ENCODE measurements at places on chromosomes 2 and 18.

GRCh38 chr18:57910817-57911216 lies 107.7 kb upstream of the ATP8B1 start:
- DNase-seq, result peak; percentile 45

GRCh38 chr2:12097859-12098258 lies 351.4 kb downstream of the LPIN1 start:
- DNase-seq, result no peak

- no peak for DNase-seq
These were observed 172.9 kb upstream of the SIX3 start for GRCh38 chr2:44768438-44769236.

DNA sequence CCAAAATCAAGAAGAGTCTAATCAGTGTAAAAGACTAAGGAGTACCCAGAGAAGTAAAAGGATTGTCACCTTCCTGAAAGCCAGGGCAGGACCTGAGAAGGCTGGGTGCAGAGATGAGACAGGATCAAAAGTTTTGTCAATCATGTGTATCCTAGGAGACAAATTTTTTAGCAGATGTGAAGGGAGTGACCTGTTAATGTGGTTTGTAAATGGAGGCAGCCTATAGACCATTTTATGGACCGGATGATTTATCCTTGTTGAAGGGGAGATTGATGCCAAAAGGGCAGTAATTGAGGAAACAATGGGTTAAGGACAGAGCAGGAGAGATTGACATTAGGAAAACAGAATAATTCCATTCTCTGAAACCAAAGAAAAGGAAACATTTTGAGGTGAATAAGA lies 813 bp downstream of the NDC80 start:
- DNase-seq, result no peak

DNA sequence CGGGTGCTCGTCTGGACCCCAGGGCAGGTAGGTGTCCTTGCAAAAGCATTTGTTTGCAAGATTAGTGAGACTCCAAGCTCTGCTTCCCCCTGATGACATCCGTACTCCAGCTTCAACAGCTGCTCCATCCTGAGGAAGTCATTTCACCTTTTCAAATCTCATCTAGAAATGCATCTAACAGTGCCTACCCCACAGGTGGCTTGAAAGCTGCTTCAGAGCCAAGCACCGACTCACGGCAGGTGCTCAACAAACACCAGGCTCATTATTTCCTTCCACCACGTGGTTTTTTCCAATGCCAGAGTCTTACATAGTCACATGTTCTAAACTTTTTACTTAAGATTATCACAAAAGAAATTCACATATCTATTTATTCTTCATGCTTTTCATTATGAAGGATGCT lies 31.9 kb downstream of the CNGA3 start:
- no peak for DNase-seq

DNA sequence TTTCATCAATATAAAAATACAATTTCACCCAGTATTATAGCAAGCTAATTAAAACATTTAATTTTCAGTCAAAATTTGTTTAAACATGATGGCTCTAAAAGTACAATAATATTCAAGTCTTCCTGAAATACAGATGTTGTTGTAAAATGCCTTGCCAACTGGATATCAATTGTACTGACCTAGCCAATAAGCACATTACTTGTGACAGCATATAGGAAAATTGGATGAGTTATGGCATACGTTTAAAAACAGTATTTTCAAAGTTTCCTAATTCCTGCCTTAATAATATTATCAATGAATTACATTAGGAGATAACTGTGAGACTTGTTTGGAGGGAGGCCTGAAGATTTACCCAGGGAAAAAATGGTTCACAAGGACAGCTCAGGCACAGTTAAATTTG lies 336.9 kb upstream of the CDH20 start:
- DNase-seq, result no peak

- no peak for DNase-seq
These were observed 28.6 kb downstream of the ITM2C start for GRCh38 chr2:230893338-230893737.

DNA sequence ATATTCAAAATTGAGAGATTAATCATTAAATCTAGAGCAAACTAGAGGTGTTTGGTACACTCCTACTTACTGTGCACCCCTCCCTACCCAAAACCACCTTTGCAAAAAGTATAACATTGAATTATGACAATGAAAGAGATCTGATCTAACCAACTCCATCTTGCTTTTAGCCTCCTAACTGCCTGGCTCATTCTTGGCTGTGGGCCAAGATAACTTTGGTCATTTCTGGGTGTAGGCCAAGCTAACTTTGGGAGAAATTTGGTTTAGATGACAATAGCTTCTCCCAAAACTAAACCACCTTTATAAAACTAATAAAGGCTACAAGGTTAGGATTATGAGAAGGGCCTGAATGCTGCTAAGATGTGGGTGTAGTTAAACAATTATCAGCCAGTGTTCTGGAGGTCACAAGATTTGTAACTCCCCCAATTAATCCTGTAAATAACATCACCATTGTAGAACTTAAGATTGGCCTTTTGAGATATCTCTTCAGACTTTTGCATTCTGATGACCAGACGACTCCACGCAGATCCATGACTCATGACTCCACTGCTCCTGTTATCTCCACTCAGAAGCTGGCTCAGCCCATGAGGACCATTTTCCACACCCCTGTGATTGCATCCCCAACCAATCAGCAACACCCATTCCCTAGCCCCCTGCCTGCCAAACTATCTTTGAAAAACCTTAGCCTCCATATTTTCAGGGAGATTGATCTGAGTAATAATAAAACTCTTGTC lies 160.2 kb downstream of the FBXO15 start:
- no peak for DNase-seq

DNA sequence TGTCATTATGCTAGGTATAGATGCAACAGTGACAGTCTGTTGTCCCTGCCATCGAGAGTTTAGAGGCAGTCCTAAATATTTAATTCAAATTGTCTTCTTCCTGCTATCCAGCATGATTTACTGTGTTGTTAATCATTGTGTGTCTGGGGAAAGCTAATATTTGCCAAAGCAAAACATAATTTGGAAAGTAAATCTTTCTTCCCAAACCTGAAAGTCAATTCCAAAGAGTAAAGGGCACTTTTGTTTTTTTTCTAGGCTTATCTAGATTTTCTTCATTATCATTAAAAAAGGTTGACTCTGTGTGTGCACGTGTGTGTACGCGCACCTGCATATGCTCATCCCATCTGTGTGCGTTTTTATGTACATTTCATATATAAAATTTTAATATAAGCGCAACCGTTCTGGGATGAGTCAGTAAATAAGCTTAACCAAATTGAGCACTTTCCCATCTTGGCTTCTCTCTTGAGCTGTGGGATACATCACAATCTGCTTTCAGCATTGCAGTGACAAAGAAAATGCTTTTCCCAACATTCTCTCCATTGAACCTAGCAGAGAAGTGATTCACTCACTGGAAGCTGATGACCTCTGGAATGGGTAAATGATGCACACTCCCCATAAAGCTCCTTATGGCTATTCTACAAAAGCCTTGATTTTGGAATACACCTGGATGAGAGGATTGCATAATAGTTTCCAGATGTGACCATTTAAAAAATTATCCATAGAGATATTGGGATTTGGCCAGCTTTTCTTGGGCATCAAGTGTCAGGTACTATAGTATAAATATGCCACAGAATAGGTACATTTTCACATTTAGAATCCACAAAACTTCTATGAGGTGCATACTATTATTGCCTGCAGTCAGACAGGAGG lies 488.4 kb downstream of the ADCYAP1 start:
- DNase-seq, result no peak

DNA sequence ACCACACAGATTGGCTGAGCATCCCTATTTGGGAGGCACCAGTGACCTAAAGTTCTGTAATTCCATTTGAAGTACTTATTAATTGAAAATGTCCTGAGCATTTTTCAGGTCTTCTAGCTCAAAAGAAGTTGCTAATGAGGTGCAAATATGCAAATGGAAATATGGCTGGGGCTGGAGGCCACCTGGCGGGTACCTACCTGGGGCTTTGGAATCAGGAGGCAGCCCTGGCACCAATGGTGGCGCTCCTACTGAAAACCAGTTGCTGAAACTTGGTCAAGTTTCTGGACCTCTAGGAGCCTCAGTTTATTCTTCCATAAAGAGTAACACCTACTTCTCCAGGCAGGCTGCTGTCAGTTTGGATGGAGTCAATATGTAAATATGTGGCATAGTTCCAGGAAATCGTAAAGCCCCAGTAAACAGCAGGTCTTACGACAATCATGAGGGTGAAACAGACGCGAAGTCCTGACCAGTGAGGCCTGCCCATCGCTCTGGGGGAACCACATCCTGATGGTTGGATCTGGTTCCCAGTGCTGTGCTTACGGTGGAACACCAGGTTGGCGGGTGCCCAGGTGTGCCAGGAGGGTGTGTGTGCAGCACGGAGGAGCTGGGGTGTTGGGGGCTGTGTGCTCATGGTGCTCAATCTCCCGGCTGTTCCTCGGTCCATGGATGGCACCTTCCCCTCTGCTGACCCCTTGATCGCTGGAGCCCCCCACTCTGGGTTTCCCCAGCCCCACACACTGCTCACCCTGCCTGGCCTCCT lies 186.1 kb downstream of the TWIST2 start:
- DNase-seq, result no peak

GRCh38 chr2:220002699-220003098 lies 375.3 kb downstream of the SLC4A3 start:
- no peak for DNase-seq

GRCh38 chr2:239806758-239807434 lies 218.2 kb downstream of the NDUFA10 start:
- no peak for DNase-seq

- DNase-seq, result no peak
These were observed 39.4 kb upstream of the ZNF804A start for GRCh38 chr2:184558713-184559464.

GRCh38 chr18:62566199-62566598 lies 43.4 kb downstream of the ZCCHC2 start:
- DNase-seq, result no peak

DNA sequence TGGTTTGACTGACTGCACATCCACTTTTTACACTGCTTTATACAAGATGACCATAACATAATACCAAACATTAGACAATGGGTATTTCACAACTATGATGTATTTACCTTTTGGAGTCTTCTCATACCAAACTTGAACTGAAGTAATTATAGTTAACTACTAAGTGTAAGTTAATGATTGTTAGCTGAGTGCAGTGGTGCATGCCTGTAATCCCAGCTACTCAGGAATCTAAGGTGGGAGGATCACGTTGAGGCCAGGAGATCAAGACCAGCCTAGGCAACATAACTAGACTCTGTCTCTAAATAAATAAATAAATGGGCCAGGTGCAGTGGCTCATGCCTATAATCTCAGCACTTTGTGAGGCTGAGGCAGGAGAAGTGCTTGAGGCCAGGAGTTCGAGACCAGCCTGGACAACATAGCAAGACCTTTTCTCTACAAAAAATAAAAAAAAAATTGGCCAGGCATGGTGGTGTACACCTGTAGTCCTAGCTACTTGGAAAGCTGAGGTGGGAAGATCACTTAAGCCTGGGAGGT lies 44.9 kb upstream of the ORC2 start:
- no peak for DNase-seq
